ENCODE measurements at places on chromosomes 7 and 10.

- peaks cover 14% of the 10 kb centered on the region for H3K36me3 ChIP-seq
- H3K4me1 ChIP-seq: peaks cover 85% of the 10 kb centered on the region
- H3K27me3 ChIP-seq: no peaks in the 10 kb centered on the region
These were observed 8.9 kb downstream of the ANXA11 start for GRCh38 chr10:80196270-80196949.

GRCh38 chr7:42986213-42986612, 54.0 kb downstream of the MRPL32 start:
- H3K4me3 ChIP-seq: no peak overlapping the region
- H3K27ac ChIP-seq: no peak overlapping the region
- no peak for DNase-seq
- H3K4me1 ChIP-seq: no peaks in the 10 kb centered on the region
- no peaks in the 10 kb centered on the region for H3K36me3 ChIP-seq

GRCh38 chr7:39069896-39070881, 92.5 kb downstream of the POU6F2 start:
- no peak overlapping the region for H3K4me3 ChIP-seq
- H3K4me1 ChIP-seq: no peaks in the 10 kb centered on the region
- no peaks in the 10 kb centered on the region for H3K27me3 ChIP-seq
- no peaks in the 10 kb centered on the region for H3K36me3 ChIP-seq
- no peak for DNase-seq
- no peak overlapping the region for H3K27ac ChIP-seq

- H3K27ac ChIP-seq: no peak overlapping the region
- peaks cover 6% of the 10 kb centered on the region for H3K27me3 ChIP-seq
- no peaks in the 10 kb centered on the region for H3K4me1 ChIP-seq
- DNase-seq: no peak
- no peaks in the 10 kb centered on the region for H3K36me3 ChIP-seq
These were observed 319.7 kb upstream of the SP4 start for GRCh38 chr7:21108182-21108581.

GRCh38 chr10:44306762-44307161, 78.1 kb downstream of the CXCL12 start:
- peaks cover 17% of the 10 kb centered on the region for H3K27me3 ChIP-seq
- H3K36me3 ChIP-seq: peaks cover 3% of the 10 kb centered on the region
- peak overlapping the region; percentile 9 for H3K27ac ChIP-seq

GRCh38 chr7:91263384-91264045, 718 bp upstream of the FZD1 start:
- no peak for DNase-seq
- H3K27ac ChIP-seq: no peak overlapping the region
- no peaks in the 10 kb centered on the region for H3K36me3 ChIP-seq

GRCh38 chr7:50868426-50869100, 85.9 kb upstream of the GRB10 start:
- H3K4me1 ChIP-seq: no peaks in the 10 kb centered on the region
- no peaks in the 10 kb centered on the region for H3K36me3 ChIP-seq
- no peak overlapping the region for H3K27ac ChIP-seq
- no peak overlapping the region for H3K4me3 ChIP-seq
- H3K27me3 ChIP-seq: peaks cover 16% of the 10 kb centered on the region

DNA sequence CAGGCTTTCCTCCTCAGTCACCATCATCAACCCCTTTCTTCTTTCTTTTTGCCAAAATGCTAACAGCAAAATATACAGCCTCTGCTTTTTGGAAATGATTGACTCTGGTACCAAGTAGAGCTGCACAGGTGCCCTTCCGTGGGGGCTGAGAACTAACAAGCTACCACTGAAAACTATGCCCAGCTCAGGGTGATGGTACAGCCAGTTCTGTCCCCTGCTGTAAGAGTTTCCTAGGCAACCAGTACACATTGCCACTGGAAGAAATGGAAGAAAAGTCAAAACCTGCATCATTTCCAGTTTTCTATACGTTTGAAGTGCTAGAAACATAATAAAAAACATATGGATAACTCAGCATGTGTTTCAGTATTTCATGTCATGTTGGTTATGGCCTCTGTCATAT, 297.5 kb downstream of the PRKG1 start:
- H3K27me3 ChIP-seq: peaks cover 4% of the 10 kb centered on the region
- no peak overlapping the region for H3K27ac ChIP-seq
- H3K4me1 ChIP-seq: no peaks in the 10 kb centered on the region
- no peak overlapping the region for H3K4me3 ChIP-seq
- no peaks in the 10 kb centered on the region for H3K36me3 ChIP-seq

DNA sequence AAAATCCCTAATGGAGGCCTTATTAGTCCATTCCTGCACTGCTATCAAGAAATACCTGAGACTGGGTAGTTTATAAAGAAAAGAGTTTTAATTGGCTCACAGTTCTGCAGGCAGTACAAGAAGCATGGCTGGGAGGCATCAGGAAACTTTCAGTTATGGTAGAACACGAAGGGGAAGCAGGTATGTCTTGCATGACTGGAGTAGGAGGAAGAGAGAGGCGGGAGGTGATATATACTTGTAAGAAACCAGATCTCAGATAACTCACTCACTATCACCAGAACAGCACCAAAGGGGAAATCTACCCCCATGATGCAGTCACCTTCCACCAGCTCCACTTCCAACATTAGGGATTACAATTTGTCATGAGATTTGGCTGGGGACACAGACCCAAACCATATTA, 35.8 kb downstream of the GNAI1 start:
- H3K36me3 ChIP-seq: peaks cover 5% of the 10 kb centered on the region
- no peak overlapping the region for H3K4me3 ChIP-seq
- no peak overlapping the region for H3K27ac ChIP-seq
- H3K27me3 ChIP-seq: peaks cover 5% of the 10 kb centered on the region

DNA sequence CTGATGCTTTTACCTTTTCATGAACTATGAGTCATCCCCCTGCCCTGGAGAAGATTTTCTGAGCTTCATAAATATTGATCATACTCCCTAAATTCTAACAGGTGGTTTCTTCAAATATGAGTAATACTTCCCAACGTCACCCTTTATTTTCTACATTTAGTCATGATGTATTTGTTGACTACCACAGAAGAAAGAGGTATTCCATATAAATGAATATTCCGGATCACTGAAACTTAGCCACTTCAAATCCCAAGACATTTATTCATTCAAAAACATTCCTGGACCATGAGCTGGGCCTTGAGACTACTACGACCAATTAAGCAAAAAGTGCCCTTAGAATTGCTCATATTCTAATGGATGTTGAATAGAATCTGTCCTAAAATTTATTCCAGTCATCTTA, 395.8 kb upstream of the NPVF start:
- H3K27me3 ChIP-seq: no peaks in the 10 kb centered on the region
- no peaks in the 10 kb centered on the region for H3K36me3 ChIP-seq
- DNase-seq: no peak
- peaks cover 13% of the 10 kb centered on the region for H3K4me1 ChIP-seq

- H3K27ac ChIP-seq: no peak overlapping the region
- no peak for DNase-seq
- H3K36me3 ChIP-seq: no peaks in the 10 kb centered on the region
- no peaks in the 10 kb centered on the region for H3K27me3 ChIP-seq
These were observed 341.2 kb downstream of the ACTR3B start for GRCh38 chr7:153100691-153101237.

- peaks cover 9% of the 10 kb centered on the region for H3K36me3 ChIP-seq
- DNase-seq: no peak
These were observed 12.7 kb downstream of the PPIF start for GRCh38 chr10:79359816-79360498.

DNA sequence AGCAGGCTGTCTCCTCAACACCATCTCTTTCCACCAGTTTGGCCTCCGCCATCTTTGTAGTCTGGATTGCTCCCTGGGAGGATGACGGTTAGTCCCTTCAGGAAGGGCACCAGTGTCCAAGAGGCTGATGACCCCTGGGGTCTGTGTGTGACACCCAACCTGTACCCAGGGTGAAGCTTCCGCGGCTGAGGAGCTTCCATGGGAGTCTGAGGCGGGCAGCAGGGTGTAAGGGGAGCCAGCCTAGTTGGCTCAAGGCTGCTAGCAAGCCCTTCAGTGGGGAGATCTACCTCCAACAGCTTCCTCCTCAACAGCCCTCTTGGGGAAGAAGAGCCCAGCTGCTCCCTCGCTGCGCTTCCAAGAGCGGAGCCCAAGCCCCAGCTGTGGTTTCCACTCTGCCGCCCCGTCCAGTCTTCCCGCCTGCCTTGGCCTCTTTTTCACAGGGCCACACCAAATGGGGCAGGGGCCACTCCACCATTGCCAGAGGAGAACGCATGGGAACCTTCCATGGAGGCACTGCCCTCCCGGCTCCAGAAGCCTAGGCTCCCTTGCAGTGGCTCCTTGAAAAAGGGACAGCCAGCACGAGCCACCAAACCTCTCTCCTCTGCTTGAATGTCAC, 57.4 kb downstream of the TMEM209 start:
- H3K27me3 ChIP-seq: peaks cover 17% of the 10 kb centered on the region
- H3K4me3 ChIP-seq: no peak overlapping the region
- H3K36me3 ChIP-seq: no peaks in the 10 kb centered on the region
- no peak for DNase-seq
- no peaks in the 10 kb centered on the region for H3K4me1 ChIP-seq

DNA sequence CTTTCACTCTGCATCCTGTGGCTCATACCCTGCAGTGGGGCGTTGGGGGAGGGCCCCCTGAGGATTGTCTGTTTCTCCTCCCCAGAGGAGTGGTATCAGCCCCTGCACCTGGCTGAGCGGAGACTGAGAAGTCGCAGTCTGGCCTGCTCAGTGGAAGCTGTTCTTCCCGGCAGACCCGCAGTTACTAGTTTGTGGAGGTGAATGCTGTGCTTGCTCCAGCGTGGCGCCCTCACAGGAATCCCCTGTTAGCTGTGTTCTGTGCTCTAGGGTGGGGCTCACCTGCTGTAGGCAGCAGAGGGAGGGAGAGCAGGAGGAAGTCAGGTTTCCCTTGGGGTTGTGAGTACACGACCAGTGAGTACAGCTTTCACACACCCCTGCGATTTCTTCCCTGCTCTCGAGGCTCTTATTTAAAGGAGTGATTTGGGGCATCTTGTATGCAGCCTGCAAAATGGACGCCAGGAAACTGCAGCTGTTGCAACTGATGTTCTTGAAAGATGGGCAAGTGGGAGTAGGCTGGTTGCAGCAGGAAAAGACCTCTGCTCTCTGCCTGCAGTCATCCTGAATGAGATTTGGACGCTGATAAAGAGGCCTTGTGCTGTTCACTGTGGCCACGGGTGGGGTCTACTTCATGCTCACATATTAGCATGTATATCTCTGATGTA, 66.4 kb downstream of the HK1 start:
- H3K27me3 ChIP-seq: no peaks in the 10 kb centered on the region
- DNase-seq: peak; percentile 3
- peaks cover 67% of the 10 kb centered on the region for H3K4me1 ChIP-seq
- peaks cover 33% of the 10 kb centered on the region for H3K36me3 ChIP-seq

All from activated T-cell treated with anti-CD3 and anti-CD28 coated beads, Interleukin-2, amount 50 U/mL, for 72 hours (primary cell).